Activated naive CD4-positive, alpha-beta T cell treated with anti-CD3 and anti-CD28 coated beads for 36 hours (primary cell): ENCODE measurements at places on chromosomes 12 and 14.

DNA sequence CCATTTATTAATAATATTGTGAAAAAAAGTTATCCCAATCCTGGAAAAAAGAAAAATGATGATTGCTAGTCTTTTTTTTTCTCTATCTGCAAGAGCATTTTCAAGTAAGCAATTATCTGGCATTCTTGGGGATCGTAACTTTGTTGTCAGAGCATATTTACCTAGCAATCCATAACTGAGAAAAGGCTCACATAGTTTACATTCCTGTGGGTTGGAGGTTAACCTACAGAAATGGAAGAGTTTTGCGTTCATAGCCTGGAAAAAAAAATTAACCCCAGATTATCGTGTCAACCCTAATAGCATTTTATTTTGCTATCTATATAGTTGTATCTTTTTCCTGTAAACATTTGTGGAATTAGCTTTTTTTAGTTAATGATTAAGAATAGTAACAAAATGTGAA is 292.3 kb downstream of the DAD1 start:
- DNase-seq = no peak

DNA sequence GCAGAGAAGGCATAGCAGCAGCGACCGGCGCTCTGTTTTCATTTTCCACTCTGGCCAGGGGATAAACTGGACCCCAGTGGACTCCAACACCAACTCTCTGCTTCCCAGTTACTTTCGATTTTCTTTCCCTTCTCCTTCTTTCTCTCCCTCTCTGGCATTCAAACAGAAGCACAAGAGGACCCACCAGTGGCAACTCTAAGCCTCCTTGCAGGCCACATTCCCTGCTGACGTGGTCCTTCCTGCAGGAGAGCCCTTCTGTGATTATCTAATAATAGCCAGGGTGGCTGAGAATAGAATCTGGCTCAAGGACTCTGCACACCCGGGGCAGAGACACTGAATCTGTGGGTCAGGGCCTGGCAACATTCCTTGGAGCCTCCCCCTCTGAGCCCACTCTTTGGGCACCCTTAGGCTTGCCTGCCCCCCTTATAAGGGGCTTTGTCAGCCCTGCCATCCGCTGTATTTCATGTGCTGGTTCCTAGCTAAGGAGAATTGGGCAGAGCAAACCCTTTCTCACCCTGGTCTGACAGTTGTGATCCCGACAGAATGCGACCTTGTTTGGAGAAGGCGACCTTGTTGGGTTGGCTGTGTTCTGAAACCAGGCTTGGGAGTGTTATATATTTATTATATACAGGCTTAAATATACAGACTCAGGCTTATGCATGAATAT is 8.2 kb upstream of the HOXC6 start:
- DNase-seq = no peak

DNA sequence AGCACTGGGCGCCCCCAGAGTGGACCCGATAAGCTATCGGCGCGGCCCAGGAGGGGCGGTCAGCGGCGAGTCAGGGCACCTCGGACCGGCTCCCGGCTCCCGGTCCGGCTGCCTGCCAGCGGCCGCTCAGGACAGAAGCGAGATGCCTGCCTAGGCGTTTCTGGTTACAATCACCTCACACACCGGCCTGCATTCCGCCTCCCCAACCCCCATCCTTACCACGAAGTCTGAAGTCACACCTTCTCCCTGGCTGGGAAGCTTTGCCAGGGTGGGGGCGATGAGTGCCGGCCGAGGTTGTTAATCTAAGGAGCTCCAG is 42.6 kb upstream of the TBX5 start:
- DNase-seq = no peak

- DNase-seq = no peak
Observed at GRCh38 chr12:2414810-2415567, 362.2 kb downstream of the CACNA1C start.

DNA sequence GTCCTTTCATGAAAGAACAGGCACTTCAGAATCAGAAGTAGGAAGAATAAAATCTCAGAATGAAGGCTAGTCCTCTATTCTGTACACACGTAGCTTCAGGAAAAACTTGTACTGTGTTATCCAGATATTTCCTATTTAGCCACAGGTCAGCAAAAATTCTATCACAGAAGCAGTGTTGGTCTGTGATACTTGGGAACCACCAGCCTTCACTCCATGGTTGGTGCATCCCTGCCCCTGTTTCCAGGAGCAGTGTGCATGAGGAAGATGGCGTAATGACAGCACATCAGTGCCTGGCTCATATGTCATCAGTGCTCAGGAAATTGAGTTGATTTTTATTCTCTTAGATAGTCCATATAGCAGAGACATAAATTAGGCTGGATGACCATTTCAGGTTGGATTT is 87.7 kb downstream of the SAMD4A start:
- no peak for DNase-seq

- no peak for DNase-seq
Observed at GRCh38 chr12:97322388-97322787, 140.2 kb upstream of the RMST start.

GRCh38 chr12:118611295-118611694 is 234.9 kb downstream of the SUDS3 start:
- DNase-seq = no peak

DNA sequence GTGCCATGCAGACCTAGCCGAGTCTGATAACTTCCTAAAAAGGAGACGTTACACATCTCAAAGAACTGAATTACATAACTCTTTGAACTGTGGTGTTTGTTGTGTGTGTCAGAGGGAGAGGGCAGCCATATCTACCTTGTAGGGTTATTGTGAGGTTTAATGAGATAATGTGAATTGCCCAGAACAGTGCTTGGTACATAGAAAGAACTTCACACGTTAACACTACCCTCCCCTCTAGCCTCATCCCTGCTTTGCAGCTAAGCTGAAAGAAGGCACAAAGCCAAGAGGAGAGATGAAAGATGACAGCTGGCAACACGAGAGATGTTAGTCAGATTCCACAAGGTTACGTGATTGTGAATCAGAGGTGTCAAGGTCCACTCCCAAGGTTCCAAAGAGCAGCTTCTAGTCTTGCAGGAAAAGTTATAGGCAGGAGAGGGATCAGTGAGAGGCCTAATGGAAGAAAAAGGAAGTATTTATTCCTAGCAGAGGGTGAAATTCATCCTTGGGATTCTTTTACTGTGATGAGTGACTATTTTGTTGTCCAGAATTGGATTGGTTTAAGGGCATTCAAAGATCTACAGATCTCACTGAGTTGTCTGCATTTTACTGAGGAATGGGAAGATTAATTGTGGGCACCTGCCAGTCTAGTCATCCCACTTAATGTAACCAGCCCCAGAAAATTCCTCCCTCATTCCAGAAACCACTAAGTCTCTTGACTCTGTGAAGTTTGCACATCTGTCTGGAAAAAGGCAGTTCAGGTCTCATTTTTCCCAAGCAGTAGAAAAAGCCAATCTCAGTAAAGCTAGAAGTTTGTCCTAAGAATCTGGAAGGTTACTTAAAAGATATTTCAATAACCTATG is 25.9 kb upstream of the WNK1 start:
- DNase-seq = peak; percentile 59

GRCh38 chr12:1781772-1782171 is 38.6 kb upstream of the LRTM2 start:
- no peak for DNase-seq

GRCh38 chr12:14621826-14622225 is 54.1 kb upstream of the PLBD1 start:
- no peak for DNase-seq

- no peak for DNase-seq
Observed at GRCh38 chr14:49849213-49849847, 3.3 kb downstream of the NEMF start.

DNA sequence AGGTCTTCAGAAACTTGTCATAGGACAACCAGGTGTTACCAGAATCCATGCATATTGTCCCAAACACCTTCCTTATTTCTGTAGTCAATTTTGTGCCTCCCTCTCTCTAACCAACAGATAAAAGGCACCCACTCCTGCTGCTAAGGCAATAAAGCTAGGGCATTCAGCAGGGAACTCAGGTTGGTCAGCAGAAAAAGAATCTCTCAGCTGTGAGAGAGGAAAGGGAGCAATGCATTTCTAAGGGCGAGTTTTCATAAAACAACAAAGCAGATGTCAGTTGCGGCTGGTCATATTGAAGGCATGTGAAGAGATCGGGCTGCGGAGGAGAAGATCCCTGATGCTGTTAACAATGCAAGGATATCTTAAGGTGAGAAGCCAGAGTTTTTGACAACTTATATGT is 7.4 kb upstream of the POU6F1 start:
- no peak for DNase-seq

DNA sequence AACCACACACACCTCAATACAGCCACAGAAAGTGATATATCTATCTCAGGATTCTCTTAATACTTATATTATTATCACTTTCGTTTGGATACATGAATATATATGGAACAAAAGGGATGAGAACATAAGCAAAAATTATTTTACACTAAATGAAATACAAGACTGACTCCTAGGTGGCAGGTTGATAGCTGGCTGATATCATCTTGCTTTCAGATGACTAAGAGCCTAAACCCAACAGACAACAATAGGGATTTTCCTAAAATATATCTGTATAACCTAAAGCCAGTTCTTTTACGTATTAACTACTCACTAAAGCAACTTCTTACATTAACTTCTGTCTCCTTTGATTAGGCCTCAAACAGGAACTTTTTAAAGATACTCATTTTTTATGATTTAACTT is 65.1 kb downstream of the BAZ1A start:
- no peak for DNase-seq

DNA sequence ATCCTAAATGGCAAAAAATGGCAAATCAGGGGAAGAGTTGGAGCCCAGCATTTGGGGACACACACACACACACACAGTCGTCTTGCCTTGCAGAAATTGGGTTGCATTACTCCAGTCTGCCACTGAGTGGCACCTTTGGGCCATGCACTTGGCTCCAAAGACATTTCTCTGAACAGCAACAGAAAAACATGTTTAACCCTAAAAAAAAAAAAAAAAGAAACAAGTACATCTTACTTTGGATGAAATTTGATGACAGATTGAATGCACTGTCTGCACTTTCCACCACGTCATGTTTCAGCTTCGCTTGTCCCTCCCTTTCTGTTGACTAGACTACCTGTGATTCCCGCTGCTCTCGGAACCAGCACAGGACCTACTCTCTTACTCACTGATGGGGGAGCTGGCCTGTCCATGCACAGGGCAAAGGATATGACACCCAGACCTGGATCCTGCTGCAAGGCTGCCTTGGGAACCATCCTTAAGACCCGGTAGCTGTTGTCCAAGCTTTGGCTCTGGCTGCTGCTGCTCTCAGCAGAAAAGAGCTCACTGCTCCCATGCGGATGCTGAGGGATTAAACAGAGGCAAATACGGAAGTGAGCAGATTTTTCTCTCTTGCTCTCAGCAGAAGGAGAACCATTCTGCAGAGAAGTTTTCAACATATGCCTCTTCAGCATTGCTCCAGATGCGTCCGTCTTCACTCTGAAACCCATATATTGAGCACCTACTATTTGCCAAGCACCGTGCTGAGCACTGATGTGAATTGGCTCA is 376.8 kb downstream of the DPF3 start:
- DNase-seq = peak; percentile 86

DNA sequence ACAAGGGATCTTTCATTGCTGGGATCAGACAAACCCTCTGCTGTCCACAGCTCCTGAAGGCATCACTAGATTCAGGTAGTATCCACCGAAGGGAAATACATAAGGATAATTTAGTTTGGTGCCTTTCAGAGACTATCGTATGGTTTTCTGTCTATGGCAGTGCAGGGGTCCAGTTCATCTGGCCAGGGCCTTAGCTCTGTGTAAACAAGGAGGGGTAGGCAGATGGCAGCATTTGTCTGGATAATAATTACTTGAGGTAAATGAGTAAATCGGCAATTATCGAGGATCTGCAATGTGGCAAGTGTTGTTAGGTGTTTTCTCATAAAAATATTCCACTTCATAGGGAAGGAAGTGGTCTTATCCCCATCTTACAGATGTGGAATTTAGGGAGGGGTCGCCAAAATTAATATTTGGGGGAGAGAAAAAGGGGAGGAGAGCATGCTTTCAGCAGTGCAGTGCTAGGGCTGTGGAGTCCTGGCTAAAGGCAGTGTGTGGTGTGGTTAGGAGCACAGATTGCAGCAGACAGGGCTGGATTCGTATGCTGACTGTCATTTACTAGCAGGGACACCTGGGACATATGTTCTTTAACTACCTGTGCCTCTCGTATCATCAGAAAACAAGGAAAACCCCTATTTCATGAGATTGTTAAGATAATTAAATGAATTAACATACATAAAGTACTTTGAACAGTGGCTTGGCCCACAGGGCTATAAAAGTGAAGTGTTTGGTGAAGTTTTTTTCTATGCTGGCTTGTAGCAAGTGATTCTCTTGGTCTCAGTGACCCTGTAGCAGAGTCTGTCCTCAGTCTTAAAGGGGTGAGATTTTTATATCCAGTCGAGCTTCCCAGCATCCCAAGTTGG is 27.1 kb downstream of the RASSF8 start:
- no peak for DNase-seq

DNA sequence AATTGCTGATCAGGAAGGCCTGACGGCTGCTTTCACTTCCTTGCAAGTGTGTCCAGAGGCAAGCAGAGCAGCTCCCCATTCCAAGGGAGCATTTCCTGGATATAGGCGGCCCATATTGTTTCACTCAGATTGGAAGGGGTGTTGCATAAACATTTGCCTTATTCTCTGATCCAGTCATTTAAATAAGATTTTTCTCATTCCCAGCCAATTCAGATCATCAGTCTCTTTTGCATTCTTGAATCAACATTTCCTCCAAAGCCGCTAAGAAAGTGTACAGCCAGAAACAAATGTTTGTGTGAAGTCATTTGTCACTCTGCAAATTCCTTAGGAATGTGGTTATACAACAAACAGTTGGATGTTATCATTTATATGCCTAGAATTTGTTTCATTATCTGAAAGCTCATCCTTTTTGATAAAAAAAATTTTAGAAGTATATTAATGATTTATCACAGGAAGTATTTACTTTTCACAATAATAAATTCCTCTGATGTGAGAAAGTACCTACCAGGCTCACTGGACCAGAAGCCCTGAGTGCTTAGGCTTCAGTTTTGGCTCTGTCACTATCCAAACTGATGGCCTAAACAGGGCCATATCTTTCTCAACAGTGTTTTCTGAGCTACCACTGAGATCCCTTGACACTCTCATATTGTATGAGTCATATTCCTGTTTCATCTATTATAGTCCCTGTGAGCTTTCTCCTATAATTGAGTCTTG is 379.6 kb downstream of the CCDC91 start:
- DNase-seq = no peak

- DNase-seq = peak; percentile 57
Observed at GRCh38 chr12:109927622-109928021, 27.5 kb downstream of the TCHP start.

GRCh38 chr12:10673659-10674384 is at the start of gene STYK1:
TSS of gene STYK1 (minus strand) at chr12:10674052. CDS start at chr12:10634618, 39,434 bp downstream.
- peak; percentile 86 for DNase-seq

DNA sequence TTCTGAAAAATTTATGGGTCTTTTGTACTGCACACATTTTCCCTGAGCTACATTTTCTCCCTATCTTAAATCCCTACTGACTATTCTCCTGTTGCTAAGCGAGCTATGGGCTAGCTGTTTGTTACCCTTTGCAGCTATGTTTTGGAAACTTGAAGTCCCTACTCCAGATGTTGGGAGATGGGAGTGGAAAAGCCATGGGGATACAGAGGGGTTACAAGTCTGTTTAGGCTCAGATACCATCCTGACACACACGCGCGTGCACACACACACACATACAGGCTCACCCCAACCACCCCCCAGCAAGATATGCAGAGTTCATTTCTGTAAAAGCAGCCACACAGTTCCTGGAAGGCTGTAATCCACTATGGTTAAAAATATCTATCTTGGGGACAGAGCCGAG is 15.8 kb downstream of the ATP5MC2 start:
- no peak for DNase-seq
